ENCODE measurements at places on chromosomes 4 and X.

DNA sequence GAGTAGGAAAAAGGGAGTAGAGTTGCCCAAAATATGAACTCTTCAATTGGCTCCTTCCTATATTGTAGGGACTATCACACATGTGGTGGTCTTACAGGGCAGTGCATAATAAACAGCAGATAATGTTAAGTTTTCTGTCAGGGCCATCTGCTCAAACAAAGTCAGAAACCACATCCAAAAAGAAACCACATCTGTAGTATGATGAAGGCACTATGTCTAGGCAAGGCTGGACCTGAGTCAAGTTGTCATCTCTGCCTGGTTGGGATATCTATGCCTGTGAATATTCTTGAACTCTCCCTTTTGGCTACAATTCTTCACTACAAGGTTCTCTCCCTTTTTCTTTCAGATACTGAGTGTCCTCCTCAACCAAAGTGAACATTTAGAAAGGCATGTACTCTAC lies 109.4 kb upstream of the C1GALT1C1 start:
- DNase-seq, result no peak

- no peak for DNase-seq
Observed at GRCh38 chr4:53656421-53656981, 65.2 kb upstream of the LNX1 start.

DNA sequence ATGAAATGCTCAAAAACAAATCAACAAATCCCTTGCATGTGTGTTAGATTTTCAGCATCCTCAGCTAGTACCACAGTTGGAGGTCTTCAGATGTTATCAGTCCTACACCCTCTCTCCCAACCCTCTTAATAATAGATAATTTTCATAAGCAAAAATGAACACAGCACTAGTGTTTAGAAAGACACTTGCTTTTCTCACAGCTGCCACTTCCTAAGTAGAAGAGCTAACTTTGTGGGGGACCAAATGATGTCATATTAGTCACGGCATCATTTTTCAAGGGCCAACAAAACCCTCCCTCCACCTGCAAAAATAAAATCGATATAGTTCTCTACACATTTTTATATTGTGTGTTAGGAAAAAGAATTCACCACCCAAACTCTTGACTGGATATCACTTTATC lies 163.5 kb upstream of the GYPA start:
- DNase-seq, result no peak

- DNase-seq, result no peak
Observed at GRCh38 chr4:27315625-27316024, 455.0 kb downstream of the STIM2 start.

GRCh38 chr4:4991541-4992099 lies 27.6 kb downstream of the CYTL1 start:
- no peak for DNase-seq

DNA sequence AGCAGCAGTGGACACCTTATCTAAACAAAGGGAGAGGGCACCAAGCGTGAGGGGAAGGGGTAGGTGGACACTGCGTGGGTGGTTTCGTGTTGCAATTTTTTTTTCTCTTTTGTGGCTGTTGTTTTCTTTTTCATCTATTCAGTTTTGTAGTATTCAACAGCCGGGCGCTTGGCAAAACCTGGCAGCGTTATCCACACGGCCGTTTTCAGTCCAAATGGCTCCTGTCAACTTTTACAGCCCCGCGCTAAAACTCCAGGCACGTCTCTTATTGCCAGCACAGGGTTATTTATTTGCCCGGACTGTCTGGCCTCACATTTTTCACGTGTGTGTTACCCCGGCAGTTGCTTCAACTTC lies 192.2 kb downstream of the BCOR start:
- no peak for DNase-seq

GRCh38 chr4:101322743-101323142 lies 24.6 kb downstream of the PPP3CA start:
- no peak for DNase-seq

- no peak for DNase-seq
Observed at GRCh38 chrX:79182071-79182470, 37.6 kb downstream of the GPR174 start.

DNA sequence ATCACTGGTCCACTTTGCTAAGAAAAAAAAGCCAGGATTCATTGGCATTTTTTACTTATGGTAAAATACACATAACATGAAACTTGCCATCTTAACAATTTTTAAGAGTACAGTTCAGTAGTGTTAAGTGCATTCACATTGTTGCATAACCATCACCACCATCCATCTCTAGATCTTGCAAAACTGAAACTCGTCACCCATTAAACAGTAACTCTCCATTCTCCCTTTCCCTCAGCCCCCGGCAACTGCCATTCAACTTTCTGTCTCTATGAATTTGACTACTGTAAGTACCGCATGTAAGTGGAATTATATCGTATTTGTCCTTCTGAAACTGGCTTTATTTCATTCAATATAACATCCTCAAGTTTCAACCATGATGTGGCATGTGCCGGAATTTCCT lies 56.3 kb upstream of the LNX1 start:
- DNase-seq, result no peak

DNA sequence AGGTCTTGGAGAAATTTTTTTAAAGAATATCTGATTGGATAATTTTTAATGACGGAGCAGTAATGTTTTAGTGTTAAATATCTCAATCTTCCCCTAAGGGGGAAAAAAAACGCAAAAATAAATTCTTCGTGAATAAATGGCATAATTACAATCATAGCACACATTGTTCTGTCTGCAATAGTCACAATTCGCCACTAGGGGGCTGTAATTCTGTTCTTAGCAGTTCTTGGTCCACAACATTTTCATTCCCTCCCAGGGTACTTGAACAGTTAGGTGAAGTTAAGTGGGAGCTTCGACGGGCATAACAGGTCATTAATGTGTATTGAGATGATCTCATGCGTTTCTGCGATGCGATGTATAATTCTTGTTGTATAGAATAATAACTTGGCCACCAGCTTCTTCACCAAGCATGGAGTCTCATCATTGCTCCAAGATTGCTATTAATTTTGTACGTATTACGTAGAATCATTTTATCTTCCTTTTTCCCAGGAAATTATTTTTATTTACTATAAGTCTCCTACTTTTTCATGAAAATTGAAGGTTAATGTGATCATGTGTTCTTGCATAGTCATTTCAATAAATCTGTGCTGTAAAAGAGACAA lies 27.2 kb downstream of the HTR2C start:
- DNase-seq, result no peak

DNA sequence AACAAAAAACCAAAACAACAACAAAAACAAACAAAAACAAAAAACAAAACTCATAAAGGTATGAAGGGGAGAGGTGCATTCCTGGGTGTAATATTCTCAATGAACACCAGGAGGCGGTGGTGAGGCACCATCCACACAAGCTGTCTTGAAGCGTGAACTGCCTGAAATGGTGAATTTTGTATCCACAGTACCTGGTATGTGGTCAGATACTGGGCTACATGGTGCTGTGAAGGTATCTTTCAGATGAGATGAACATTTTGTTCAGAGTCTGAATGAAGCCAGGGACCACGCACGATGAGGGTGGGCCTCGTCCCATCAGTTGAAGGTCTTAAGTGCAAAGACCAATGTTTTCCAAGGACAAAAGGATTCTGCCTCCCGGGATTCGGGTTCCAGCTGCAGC lies 58.5 kb downstream of the ASMT start:
- no peak for DNase-seq

- DNase-seq, result no peak
Observed at GRCh38 chr4:100108869-100109268, 81.4 kb downstream of the DDIT4L start.

DNA sequence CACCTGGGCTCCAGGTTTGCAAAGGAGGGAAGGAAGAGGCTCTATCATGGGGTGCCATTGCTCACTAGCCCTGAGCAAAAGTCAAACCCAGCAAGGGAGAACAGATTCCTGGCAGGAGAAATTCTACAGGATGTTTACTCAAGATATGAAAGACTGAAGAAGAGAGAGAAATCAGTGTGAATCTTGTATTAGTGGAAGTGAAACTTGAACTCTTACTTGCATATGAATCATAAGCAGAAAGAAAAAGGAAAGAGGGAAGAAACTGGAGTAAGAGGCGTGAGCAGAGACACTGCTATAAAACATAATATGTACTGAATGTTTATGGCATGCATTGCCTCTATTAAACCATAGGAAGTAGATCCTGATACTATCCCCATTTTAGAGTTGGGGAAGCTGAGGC lies 60.9 kb downstream of the C4orf46 start:
- DNase-seq, result no peak

GRCh38 chrX:42992199-42992943 lies 214.4 kb upstream of the PPP1R2C start:
- no peak for DNase-seq

- DNase-seq, result no peak
Observed at GRCh38 chr4:176188654-176189053, 6.7 kb downstream of the SPATA4 start.

DNA sequence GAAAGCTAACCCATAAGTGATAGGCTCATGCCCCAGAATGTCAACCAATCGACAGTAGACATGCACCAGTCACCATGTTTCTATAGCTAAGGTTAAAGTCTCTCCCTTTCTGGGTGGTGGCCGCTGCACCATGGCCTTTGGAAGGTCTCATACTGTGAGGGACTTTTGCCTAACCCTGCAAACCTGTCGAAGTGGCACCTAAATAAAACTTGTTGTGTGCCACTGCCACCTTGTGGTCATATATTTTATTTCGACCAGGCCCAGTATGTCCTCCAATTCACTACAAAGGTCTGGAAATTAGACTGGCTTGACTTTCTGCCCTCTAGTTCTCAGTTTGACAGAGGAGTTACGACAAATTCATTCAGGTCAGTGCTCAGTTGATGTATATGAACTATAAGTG lies 163.1 kb downstream of the SMARCA1 start:
- no peak for DNase-seq

DNA sequence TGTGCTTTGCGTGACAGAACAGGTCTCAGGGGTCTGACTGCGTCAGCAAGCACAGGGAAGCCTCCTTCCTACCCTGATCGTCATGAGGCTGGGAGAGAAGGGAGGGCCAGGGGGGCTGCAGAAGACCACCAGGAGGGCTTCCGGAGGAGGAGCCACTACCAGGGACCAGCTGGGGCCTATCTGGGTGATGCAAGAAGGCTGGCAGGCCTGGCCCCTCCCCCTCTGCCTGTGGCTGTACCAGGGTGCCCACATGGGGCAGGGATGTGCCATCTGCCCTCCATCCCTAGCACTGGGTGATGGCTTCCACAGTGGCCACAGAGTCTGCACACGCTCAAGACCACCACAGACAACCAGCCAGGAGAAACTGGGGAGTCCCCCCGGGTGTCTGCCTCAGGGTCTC lies 116.4 kb upstream of the NKX1-1 start:
- DNase-seq, result no peak

DNA sequence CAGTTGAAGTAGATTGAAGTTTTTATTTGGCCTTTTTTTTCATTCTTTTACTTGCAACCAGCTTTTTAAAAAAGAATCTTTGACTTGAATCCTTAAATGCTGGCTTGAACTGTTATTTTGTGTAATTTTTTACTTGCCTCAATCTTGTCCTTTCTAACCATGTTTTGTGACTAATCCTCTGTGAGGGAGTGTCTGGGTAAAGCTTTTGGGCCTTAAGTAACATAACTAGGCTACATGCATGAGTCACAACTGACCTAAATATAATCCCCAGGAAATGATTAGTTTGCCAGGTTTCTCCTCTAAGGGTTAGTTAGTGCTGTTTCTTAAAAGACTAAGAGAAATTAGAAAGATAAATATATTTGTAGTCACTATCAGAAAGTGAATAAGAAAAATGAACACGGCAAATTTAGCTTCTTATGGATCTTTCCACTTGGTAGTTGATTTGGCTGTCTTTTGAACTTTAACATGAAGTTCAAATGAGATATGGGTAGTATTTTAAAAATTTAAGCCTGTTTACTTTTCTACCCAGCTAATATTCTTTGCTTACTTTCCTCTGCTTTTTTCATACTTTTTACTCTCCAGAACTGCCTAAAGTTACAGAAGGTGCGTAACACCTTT lies 13.0 kb downstream of the EXOC1 start:
- DNase-seq, result no peak

GRCh38 chr4:30103455-30103854 lies 616.7 kb upstream of the PCDH7 start:
- DNase-seq, result no peak

- DNase-seq, result no peak
Observed at GRCh38 chr4:155305619-155306018, 71.1 kb downstream of the MAP9 start.

GRCh38 chr4:14568351-14568750 lies 433.9 kb upstream of the CPEB2 start:
- DNase-seq, result no peak

- no peak for DNase-seq
Observed at GRCh38 chrX:39247536-39247935, 446.3 kb downstream of the MID1IP1 start.
